COR-L47 (cell line): ENCODE measurements at places on chromosomes 2 and 18.

DNA sequence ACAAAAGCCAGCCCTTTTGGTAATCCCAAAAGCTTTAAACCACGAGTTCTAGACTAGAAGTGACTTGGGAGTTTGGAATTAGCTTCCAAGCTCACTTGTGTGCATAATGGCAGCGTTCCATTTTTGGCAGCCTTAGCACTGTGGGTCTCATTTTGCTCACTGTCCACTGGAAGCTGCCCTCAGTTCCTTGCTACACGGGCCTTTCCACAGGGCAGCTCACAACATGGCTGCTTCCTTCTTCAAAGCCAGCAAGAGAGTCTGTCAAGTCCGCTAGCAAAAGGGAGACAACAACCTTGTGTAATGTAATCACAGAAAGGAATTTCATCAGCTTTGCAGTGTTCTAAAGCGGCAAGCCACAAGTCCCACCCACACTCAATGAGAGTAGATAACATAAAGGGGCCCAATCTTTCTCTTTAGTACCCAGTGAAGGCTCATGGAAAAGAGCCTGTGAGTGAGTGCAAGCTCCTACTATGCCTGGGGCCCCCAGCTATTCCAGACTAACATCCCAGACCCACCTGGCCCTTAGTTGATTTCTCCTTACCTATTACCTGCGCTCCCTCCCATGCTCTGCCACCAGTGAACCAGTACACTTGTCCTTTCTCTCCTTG lies 239.7 kb upstream of the FBXO11 start:
- DNase-seq, result no peak

DNA sequence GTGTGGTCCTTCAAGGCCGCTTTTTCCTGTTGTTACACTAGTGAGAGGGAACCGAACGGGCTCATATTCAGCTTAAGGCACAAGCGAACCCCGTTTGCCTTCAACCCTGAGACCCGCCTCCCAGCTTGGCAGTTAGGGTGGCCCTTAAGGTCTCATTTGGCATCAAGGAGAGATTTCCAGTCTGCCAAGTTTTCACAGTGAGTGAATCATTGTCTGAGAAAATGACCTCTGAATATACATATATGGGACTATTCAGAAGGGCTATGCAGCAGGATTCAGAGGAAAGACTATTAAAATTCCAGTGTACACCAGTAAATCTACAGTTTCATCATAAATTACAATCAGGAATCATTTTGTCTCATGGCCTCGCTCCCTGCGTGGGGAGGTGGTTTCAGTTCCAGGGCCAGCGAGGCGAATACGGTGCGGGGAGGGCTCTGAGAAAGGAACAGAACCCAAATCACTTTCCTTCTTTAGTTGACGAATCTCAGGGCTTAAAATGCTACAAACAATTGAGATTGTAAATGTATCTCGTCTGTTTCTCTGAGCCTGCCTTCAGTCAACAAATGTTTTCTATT lies 231.4 kb downstream of the FAM210A start:
- DNase-seq, result no peak

GRCh38 chr2:181235683-181236459 lies 221.3 kb upstream of the ITGA4 start:
- no peak for DNase-seq

DNA sequence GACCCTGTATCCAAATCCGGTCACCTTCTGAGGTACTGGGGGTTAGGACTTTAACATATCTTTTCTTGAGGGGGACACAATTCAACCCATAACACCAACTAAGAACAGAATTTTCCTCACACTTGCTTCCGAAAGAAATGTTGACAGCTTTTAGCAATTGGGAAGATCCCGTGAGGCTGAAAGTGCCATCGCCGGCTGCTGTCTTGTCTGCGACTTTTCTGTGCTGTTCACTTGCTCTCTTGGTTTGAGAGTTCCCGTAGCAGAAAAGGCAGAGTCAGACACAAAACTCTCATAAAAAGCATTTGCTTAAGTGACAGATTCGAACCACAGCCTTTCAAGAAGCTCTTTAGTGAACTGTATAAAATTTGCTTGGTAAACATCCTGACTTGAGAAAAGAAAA lies 253.4 kb downstream of the ARHGAP15 start:
- no peak for DNase-seq

GRCh38 chr2:201517094-201517493 lies 65.6 kb downstream of the STRADB start:
- no peak for DNase-seq
